ENCODE measurements at places on chromosomes 16 and 17.
A peak's percentile ranks its signal among the peaks of the same experiment; 100 is the strongest.

DNA sequence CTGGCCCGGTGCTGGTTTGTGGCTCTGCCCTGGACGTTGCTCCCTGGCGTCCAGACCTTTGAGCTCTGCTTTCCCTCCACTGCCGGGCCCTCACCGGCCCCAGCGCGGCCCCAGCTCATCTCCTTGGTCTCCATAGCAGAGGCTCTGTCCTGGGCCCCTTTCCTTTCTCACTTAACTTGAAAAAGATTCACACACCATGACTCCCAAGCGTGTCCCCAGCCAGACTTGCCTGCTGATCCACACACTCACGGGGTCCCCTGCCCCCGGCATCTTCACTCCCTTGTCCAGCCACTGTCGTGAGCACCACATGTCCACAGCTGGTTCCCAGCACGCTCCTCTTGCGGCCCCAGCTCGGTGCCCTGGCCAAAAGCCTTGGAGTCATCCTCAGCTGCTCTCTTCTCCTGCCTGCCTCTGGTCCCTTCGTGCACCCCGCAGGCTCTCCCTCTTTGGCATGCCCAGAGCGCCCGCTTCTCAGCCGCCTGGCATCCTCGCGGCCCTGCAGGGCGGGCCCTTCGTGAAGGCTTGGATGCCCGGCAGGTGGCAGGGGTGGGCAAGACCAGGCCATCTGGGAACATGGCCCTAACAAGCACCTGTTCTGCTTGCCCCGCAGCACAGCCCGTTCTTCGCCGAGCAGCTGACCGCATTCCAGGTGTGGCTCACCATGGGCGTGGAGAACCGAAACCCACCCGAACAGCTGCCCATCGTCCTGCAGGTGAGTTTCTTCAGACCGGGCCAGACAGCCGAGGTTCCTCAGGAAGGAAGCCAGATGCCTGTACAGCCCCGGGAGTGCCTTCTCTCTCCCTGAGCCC is 145.6 kb upstream of the CHMP6 start:
- H3K27me3 ChIP-seq, result no peaks in the 10 kb centered on the region
- H3K27ac ChIP-seq, result peak overlapping the region; percentile 89
- H3K4me3 ChIP-seq, result no peak overlapping the region
- peaks cover 63% of the 10 kb centered on the region for H3K36me3 ChIP-seq
- DNase-seq, result no peak
- peaks cover 50% of the 10 kb centered on the region for H3K4me1 ChIP-seq

DNA sequence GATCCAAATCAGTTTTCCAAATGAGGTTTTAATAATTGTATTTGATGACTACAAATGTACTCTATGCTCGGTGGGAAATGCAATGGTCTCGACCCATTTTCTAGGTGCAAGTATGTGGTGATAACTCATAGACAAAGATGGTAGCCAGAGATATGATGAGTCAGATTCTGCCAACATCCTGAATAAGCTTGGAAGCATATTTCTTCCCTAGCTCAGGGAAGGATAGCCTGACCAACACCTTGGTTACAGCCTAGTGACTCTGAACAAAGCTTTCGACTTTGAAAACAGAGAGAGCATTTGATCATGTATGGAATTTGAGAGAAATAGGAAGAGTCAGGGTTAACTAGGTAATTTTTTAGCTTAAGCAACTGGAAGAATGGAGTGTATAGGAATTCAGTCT is 128.3 kb upstream of the MYOCD start:
- no peaks in the 10 kb centered on the region for H3K4me1 ChIP-seq
- no peaks in the 10 kb centered on the region for H3K27me3 ChIP-seq
- H3K27ac ChIP-seq, result no peak overlapping the region
- DNase-seq, result no peak

GRCh38 chr16:49000594-49000993 is 281.0 kb downstream of the CBLN1 start:
- no peaks in the 10 kb centered on the region for H3K4me1 ChIP-seq
- H3K36me3 ChIP-seq, result no peaks in the 10 kb centered on the region
- H3K27me3 ChIP-seq, result no peaks in the 10 kb centered on the region

- H3K36me3 ChIP-seq, result peaks cover 59% of the 10 kb centered on the region
- H3K4me3 ChIP-seq, result peak overlapping the region; percentile 85
- H3K27me3 ChIP-seq, result peaks cover 15% of the 10 kb centered on the region
- peak overlapping the region; percentile 92 for H3K27ac ChIP-seq
- peaks cover 25% of the 10 kb centered on the region for H3K4me1 ChIP-seq
Observed at GRCh38 chr16:71287911-71288310, 1.3 kb downstream of the CMTR2 start.

GRCh38 chr17:39094607-39095308 is 56.7 kb downstream of the PLXDC1 start:
- DNase-seq, result peak; percentile 49
- peaks cover 74% of the 10 kb centered on the region for H3K4me1 ChIP-seq
- peak overlapping the region; percentile 84 for H3K27ac ChIP-seq
- H3K4me3 ChIP-seq, result no peak overlapping the region

DNA sequence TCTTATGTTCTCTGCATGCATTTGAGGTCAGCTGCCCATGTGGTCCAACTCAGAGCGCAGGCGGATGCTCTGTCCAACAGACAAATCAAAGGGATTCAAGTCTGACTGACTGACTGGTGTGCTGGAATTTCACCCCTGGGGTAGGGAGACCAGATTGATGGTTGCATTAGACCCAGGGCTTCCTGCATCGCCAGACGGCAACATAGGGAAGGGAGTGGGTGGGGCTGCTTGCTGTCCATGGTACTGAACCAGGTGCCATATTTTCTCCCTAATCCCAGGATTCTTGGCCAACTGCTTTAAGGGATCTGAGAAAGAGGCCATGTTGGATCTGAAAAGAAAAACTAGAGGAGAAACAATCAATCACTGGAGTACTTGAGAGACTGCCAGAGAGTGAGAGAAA is 332.0 kb downstream of the XYLT1 start:
- peaks cover 6% of the 10 kb centered on the region for H3K4me1 ChIP-seq
- H3K27me3 ChIP-seq, result no peaks in the 10 kb centered on the region
- H3K27ac ChIP-seq, result no peak overlapping the region
- H3K4me3 ChIP-seq, result no peak overlapping the region

DNA sequence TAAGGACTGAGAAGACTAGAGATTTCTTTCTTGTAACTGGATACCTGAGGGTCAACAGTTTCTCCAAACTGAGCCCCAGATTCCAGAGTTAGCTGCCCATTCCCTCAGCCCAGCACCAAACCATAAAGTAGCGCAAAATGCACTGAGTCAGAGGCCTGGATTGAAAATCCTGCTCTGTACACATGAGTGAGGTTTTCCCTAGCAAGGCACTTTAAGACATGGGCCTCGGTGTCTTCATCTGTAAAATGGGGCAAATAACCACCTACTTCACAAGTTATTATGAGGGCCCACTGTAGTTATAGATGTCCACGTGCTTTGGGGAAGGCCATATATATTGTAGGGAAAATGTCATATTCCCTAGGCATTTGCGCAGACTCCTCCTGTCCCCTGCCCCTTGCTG is 10.3 kb upstream of the DLX4 start:
- H3K27ac ChIP-seq, result no peak overlapping the region
- no peak for DNase-seq
- H3K4me3 ChIP-seq, result no peak overlapping the region
- H3K4me1 ChIP-seq, result peaks cover 3% of the 10 kb centered on the region

DNA sequence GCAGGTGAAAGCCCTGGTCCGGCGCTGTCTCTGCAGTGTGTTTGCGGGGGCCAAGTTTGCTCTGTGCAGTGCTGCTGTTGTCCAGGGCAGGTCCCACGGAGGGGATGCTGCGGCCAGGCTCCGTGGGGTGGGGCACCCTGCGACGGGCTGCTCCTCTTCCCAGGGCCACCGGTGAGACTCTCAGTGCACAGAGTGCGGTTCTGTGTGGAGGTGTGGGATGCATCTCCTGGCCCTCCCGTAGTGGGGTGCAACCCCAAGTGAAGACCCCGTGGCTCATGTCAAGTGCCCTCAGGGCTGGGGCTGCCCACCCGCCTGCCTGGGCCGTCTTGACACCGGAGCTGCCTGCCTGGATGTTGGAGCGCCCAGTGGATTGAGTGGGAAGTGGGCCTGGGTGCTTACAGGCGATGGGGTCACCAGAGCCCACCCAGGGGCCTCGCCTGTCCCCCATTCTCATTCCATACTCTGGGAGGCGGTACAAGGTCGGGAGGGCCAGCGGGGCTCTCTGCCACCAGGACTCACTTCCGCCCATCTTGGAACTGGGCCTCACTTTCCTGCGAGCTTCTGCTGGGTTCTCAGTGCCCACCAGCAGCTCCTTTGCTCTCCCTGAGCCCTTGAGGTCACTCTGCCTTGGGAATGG is 119.9 kb downstream of the BANP start:
- H3K4me3 ChIP-seq, result no peak overlapping the region
- H3K36me3 ChIP-seq, result peaks cover 68% of the 10 kb centered on the region
- H3K4me1 ChIP-seq, result no peaks in the 10 kb centered on the region
- no peak overlapping the region for H3K27ac ChIP-seq

GRCh38 chr17:45368651-45369050 is 51.8 kb upstream of the MAP3K14 start:
- peaks cover 10% of the 10 kb centered on the region for H3K27me3 ChIP-seq
- no peak overlapping the region for H3K4me3 ChIP-seq
- peaks cover 18% of the 10 kb centered on the region for H3K4me1 ChIP-seq
- DNase-seq, result no peak
- no peak overlapping the region for H3K27ac ChIP-seq

GRCh38 chr17:47295037-47295873 is 28.5 kb upstream of the EFCAB13 start:
- H3K27me3 ChIP-seq, result no peaks in the 10 kb centered on the region
- no peaks in the 10 kb centered on the region for H3K36me3 ChIP-seq
- DNase-seq, result no peak
- no peak overlapping the region for H3K4me3 ChIP-seq

GRCh38 chr16:27841911-27842310 is 221.6 kb downstream of the GSG1L start:
- no peaks in the 10 kb centered on the region for H3K4me1 ChIP-seq
- H3K36me3 ChIP-seq, result no peaks in the 10 kb centered on the region
- H3K27ac ChIP-seq, result no peak overlapping the region
- H3K27me3 ChIP-seq, result peaks cover 32% of the 10 kb centered on the region
- no peak for DNase-seq
- no peak overlapping the region for H3K4me3 ChIP-seq

GRCh38 chr17:8651013-8651412 is 20.5 kb upstream of the MYH10 start:
- no peaks in the 10 kb centered on the region for H3K36me3 ChIP-seq
- peaks cover 40% of the 10 kb centered on the region for H3K27me3 ChIP-seq
- no peak overlapping the region for H3K27ac ChIP-seq
- H3K4me3 ChIP-seq, result no peak overlapping the region

DNA sequence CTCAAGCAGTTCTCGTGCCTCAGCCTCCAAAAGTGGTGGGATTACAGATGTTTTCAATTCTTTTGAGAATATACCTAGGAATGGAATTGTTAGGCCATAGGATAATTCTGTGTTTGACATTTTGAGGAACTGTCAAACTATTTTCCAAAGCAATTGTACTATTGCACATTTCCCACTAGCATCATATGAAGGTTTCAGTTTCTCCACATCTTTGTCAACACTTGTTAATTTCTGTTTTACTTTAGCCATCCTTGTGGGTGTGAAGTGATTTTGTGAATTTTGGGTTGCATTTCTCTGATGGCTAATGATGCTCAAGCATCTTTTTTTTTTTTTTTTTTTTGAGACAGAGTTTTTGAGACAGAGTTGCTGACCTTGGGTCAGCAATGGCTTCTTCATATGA is 6.2 kb downstream of the NT5M start:
- H3K4me3 ChIP-seq, result no peak overlapping the region
- H3K4me1 ChIP-seq, result peaks cover 20% of the 10 kb centered on the region

DNA sequence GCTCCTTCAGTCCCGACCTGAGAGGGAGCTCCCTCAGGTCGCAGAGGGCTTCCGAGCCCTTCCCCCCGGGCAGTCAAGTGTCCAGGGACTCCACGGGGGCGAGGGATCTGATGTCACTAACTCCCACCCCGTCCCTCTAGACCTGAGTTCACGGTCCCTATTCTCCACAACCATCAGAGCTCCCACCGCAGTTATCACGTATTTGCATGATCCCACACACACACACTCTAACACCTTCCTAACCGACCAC is 3.7 kb upstream of the PER1 start:
- no peak overlapping the region for H3K27ac ChIP-seq
- peaks cover 49% of the 10 kb centered on the region for H3K4me1 ChIP-seq
- DNase-seq, result no peak
- H3K27me3 ChIP-seq, result no peaks in the 10 kb centered on the region
- H3K36me3 ChIP-seq, result peaks cover 37% of the 10 kb centered on the region
- H3K4me3 ChIP-seq, result no peak overlapping the region

GRCh38 chr16:75024594-75024993 is 25.8 kb downstream of the ZNRF1 start:
- H3K36me3 ChIP-seq, result peaks cover 26% of the 10 kb centered on the region
- peaks cover 29% of the 10 kb centered on the region for H3K4me1 ChIP-seq
- H3K4me3 ChIP-seq, result no peak overlapping the region
- H3K27me3 ChIP-seq, result no peaks in the 10 kb centered on the region
- H3K27ac ChIP-seq, result peak overlapping the region; percentile 35
- no peak for DNase-seq

- peak overlapping the region; percentile 42 for H3K4me3 ChIP-seq
- H3K4me1 ChIP-seq, result peaks cover 27% of the 10 kb centered on the region
- H3K27me3 ChIP-seq, result peaks cover 52% of the 10 kb centered on the region
- no peak overlapping the region for H3K27ac ChIP-seq
- no peaks in the 10 kb centered on the region for H3K36me3 ChIP-seq
- DNase-seq, result peak; percentile 39
Observed at GRCh38 chr17:2852729-2853282, 56.6 kb downstream of the RAP1GAP2 start.

DNA sequence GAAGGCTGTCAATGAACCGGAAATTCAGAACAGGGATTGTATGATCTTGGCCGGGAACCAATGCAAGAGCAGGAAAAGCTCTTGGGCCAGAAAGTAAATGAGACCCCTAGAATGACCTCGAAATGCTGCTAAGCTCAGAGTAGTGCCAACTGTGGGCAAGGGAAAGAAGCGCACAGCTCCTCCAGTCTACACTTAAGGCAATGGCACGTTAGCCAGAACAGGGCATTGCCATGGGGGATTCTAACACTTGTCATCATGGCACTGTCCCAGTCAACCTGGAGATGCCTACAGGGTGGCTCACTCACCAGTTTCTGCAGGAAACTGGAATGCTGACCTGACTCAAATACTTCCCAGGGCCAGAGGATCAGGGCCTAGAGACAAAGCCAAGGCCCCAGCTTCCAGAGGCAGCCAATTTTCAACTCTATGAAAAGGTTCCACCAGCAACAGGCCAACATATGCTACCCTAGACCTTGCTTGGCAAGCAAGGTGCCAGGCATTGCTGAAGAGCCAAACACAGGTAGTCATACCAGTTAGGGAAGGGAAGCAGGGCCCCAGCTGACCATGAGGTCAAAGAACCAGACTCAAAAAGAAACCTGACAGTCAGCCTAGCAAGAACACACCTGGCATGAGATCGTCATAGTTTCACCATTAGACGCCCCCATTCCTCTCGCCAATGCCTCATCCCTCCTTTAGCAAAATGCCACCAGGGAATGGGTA is 34.9 kb downstream of the ARHGAP17 start:
- H3K4me1 ChIP-seq, result peaks cover 59% of the 10 kb centered on the region
- H3K27me3 ChIP-seq, result no peaks in the 10 kb centered on the region
- H3K36me3 ChIP-seq, result peaks cover 45% of the 10 kb centered on the region
- peak overlapping the region; percentile 76 for H3K27ac ChIP-seq

Data from activated T-cell treated with anti-CD3 and anti-CD28 coated beads, Interleukin-2, amount 50 U/mL, for 24 hours (primary cell).